MCF 10A (cell line): ENCODE measurements at places on chromosomes 4 and X.
A peak's percentile ranks its signal among the peaks of the same experiment; 100 is the strongest.

DNA sequence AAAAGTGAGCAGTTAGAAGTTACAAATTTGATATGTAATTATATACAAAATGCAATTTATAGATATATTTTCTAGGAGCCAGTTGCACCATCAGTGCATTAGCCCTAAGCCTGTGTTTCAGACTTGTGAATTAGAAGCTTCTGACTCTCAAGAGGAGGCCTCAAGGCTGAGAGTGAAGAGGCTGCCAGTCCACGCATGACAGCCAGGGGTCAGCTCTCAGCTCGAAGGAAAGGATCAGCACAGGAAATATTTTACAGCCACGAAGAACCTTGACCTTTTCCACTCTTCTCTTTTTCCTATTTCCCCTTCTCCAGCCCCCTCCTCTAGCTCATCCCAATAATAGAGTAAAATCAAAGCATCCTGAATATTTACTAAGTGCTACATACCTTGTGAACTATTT is 642.4 kb downstream of the TRIML1 start:
- peak; percentile 51 for DNase-seq

- no peak for DNase-seq
These were observed 121.9 kb upstream of the ANK2 start for GRCh38 chr4:112927544-112927943.

- DNase-seq = no peak
These were observed 36.6 kb downstream of the JADE1 start for GRCh38 chr4:128846063-128846462.

DNA sequence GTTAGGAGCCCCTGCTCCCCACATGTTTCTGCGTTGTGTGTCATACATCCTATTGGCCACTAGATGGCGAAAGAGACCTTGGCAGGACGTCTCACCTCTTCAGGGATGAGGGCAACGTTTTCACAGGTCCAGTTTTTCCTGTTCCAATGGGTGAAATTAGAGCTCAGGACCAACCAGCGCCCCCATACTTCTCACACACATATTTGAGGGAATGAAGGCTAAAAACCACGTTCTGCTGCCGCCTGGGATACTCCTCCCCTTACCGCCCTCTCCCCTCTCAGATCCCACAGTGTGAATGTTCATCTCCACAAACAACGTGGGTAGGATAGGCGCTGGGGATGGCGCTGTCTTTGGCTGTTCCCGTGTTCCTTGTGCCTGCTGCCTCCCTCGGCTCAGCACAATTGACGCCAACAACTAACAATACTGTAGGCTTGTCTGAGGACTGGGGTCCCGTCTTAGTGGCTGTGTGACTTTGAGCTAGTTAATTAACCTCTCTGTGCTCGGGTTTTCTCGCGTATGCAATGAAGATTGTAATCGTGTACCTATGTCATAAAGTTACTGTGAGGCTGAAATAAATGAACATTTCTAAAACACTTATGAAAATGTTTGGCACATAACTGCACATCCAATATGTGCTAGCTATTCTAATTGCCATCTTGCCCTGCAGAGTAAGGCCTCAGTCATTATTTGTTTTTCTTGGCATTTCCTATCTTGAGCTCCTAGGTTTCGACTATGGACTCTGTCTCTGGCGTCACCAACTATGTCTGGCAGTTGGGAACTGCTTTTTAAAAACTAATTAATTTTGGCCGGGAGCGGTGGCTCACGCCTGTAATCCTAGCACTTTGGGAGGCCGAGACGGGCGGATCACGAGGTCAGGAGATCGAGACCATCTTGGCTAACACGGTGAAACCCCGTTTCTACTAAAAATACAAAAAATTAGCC is 181.3 kb upstream of the STK26 start:
- peak; percentile 71 for DNase-seq

DNA sequence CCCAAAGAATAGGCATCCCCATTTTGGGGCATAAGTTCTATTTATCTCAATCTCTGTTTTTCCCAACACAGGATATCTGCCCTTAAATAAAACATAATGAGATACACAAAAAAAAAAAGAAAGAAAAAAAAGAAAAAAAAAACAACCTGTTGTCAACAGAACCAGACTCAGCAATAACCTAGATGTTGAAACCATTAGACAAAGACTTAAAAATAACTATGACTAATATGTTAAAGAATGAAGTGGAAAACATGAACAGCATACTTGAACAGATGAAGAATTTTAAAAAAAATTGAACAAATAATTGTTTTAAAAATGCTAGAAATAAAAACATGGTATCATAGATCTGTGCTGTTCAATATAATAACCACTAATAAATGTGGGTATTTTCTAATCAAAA is 93.4 kb upstream of the RXFP1 start:
- peak; percentile 28 for DNase-seq

DNA sequence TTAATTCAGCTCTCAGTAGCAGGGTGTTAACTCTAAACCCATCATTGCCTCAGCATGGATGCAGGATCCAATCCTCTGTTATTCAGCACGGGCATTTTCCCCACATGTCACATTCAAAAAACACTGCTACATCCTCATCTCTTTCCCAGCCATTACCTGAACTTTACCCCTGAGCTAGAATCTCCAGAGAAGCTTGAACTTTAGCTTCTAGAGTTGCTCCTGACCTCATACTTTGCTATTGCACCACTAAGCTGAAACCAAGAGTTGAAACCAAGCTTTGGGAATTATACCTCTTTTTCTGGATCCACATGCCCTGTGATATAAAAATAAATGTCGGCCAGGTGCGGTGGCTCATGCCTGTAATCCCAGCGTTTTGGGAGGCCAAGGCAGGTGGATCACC is 90.7 kb downstream of the SHROOM3 start:
- no peak for DNase-seq

- DNase-seq = no peak
These were observed 178.8 kb downstream of the CAMK2D start for GRCh38 chr4:113582737-113583136.

DNA sequence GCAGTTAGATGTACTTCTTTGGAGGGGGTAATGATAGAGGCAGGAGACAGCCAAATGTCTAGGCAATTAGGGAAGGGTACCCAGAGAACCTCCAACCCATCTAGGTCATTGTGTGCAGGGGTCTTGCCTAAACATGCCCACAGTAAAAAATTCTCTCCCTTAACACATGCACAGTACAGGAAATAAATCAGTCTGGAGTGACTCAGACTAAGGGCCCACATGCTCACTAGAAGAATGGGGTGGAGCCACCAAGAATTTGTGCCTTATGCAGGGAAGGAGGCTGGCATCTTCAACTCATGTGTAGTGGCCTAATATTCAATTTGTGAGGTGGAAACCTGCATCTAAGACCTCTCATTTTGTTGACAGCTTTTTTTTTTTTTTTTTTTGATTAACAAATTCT is 945.3 kb upstream of the GRIA3 start:
- peak; percentile 36 for DNase-seq
